Smooth muscle cell of the pulmonary artery (primary cell): ENCODE measurements at places on chromosomes 3 and 15. TPM values are rescaled to one million over a fixed set of nuclear protein-coding genes. Genes with fewer than 3 reads are reported as not detected.

The SERPINI1 gene
- 4.3 and 7.6 TPM in 2 replicates for total RNA-seq

The CDHR4 gene
- 0.07 TPM in 1 of 2 replicates, not detected in the other for total RNA-seq

The ALDH1A3 gene
- total RNA-seq = 7.4 and 31.0 TPM in 2 replicates

The ANKUB1 gene
- total RNA-seq = not detected in 2 replicates

The CPN2 gene
- total RNA-seq = not detected in 2 replicates

The EAF2 gene
- total RNA-seq = 1.7 and 1.9 TPM in 2 replicates

The C3orf85 gene
- not detected in 2 replicates for total RNA-seq
